ENCODE measurements at places on chromosomes 3 and 15. TPM values are rescaled to one million over a fixed set of nuclear protein-coding genes. Genes with fewer than 3 reads are reported as not detected.

- DNase-seq = no peak
- H3K4me3 ChIP-seq = no peak overlapping the region
- no peaks in the 10 kb centered on the region for H3K27me3 ChIP-seq
- H3K27ac ChIP-seq = no peak overlapping the region
- H3K36me3 ChIP-seq = no peaks in the 10 kb centered on the region
Measured at GRCh38 chr3:195570344-195570743, 13.4 kb downstream of the APOD start.

- DNase-seq = no peak
- peaks cover 7% of the 10 kb centered on the region for H3K4me1 ChIP-seq
- H3K27me3 ChIP-seq = peaks cover 9% of the 10 kb centered on the region
- H3K36me3 ChIP-seq = no peaks in the 10 kb centered on the region
- H3K27ac ChIP-seq = no peak overlapping the region
Measured at GRCh38 chr15:69107025-69107620, 53.3 kb upstream of the GLCE start.

DNA sequence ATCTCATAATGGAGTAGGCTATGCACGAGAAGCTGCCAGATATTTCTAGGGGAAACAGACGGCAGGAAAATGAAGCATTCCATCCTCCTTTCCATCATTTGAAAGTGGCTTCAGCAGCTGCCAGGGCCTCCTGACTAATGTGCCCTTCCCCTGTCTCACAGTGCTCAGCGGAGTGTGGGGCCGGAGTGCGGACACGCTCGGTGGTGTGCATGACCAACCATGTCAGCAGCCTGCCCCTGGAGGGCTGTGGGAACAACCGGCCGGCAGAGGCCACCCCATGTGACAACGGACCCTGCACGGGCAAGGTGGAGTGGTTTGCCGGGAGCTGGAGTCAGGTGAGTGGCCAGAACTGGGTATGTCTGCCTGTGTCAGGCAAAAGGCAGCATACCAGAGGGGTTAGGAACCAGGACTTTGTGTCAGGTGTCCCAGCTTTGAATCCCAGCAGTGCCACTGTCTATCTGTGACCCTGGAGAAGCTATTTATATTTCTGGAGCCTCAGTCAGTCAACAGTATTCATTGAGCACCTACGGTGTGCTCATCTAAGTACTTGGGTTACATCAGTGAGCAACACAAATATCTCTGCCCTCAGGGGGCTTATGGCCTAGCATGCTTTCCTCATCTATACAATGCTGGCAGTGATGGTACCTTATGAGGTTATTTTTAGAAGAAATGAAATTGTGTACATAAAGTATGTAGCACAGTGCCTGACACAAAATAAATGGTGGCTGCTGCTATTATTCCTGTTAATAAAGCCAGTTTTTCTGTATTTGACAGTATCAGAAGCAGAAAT lies 52.4 kb upstream of the NR2E3 start:
- H3K36me3 ChIP-seq = peaks cover 34% of the 10 kb centered on the region
- no peak overlapping the region for H3K4me3 ChIP-seq
- H3K27me3 ChIP-seq = no peaks in the 10 kb centered on the region
- H3K27ac ChIP-seq = no peak overlapping the region
- DNase-seq = no peak

The CRABP1 gene
- 20.5 TPM for total RNA-seq

DNA sequence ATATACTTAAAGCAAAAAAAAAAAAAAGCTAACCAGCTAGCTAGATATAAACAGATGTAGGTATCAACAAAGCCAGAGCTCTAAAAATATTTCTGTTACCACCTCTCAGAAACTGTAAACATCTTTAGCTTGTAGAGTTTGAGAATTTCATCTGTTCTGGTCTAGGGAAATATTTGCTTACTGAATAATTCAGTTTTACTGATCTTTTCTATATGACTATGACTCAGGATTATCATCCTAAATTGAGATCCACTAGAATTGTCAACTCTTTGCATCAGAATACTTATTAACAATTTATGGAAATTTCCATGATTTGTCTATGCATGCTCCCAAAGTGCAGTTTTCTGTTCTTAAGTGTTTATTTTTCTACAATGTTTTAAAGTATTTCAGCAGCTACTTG lies 517.3 kb downstream of the DIPK2A start:
- no peaks in the 10 kb centered on the region for H3K4me1 ChIP-seq
- H3K4me3 ChIP-seq = no peak overlapping the region
- no peaks in the 10 kb centered on the region for H3K27me3 ChIP-seq
- no peak for DNase-seq
- H3K27ac ChIP-seq = no peak overlapping the region

The TMEM212 gene
- not detected for total RNA-seq

- H3K4me3 ChIP-seq = no peak overlapping the region
- H3K36me3 ChIP-seq = no peaks in the 10 kb centered on the region
- peaks cover 7% of the 10 kb centered on the region for H3K4me1 ChIP-seq
- H3K27me3 ChIP-seq = peaks cover 13% of the 10 kb centered on the region
Measured at GRCh38 chr15:93603550-93603949, 514.5 kb upstream of the RGMA start.

- H3K27me3 ChIP-seq = no peaks in the 10 kb centered on the region
- H3K27ac ChIP-seq = peak overlapping the region; percentile 6
- no peak for DNase-seq
- H3K4me3 ChIP-seq = peak overlapping the region; percentile 55
- no peaks in the 10 kb centered on the region for H3K36me3 ChIP-seq
Measured at GRCh38 chr15:78968539-78969271, 23.9 kb upstream of the CTSH start.

DNA sequence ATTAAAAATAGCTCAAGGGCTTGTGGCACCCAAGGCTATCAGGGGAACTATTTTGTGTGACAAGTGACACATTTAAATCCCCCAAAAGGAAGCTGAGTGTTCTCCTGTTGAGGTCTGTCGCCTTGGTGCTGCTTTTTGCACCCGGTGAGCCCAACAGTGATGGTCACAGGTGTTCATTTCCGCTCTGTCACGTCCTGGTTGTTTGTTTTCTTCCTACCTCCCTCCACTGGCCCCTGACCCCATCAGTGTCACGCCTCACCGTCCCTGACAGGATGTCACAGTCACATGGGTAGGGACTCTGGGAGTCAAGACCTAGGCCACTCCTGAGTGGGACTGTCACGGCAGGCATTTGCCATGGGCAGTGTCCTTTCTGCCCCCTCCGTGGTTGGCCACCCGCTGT lies 11.2 kb downstream of the SLCO3A1 start:
- DNase-seq = no peak
- H3K27ac ChIP-seq = no peak overlapping the region
- H3K27me3 ChIP-seq = no peaks in the 10 kb centered on the region
- H3K4me1 ChIP-seq = peaks cover 18% of the 10 kb centered on the region
- H3K4me3 ChIP-seq = no peak overlapping the region

DNA sequence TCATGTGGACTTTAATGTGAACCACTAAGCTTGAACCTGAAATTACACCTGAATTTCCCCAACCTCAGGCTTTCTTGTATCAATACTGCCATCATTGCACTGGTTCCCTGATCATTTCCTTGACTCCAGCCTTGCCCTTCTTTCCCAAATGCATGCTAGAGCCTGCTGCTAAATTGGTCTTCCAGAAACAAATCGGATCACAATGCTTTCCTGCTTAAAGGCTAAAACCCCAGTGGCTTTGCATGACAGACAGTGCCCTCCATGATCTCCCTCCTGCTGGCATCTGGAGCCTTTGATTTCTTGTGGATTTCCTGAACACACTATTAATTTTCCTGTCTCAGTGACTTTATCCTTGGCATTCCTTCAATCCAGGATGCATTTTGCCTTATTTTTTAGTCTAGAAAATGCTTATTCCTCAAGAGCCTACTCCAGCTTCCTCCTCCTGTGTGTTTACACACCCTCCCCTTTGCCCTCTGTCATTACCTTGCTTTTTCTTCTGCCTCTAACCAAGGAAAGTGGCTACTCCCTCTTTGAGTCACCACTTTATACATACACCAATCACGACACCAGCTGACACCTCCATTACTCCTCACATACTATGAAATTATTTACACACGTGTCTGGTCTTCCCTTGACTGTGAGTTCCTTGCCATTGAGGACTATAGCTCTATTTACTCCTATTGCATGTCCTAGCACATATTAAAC lies 214.6 kb downstream of the KCNAB1 start:
- H3K27me3 ChIP-seq = no peaks in the 10 kb centered on the region
- H3K4me1 ChIP-seq = peaks cover 7% of the 10 kb centered on the region
- H3K27ac ChIP-seq = no peak overlapping the region
- no peak for DNase-seq

GRCh38 chr3:76487446-76487845 lies 552.5 kb upstream of the ROBO2 start:
- H3K4me3 ChIP-seq = no peak overlapping the region
- no peaks in the 10 kb centered on the region for H3K36me3 ChIP-seq
- no peak overlapping the region for H3K27ac ChIP-seq
- H3K27me3 ChIP-seq = no peaks in the 10 kb centered on the region
- DNase-seq = no peak

DNA sequence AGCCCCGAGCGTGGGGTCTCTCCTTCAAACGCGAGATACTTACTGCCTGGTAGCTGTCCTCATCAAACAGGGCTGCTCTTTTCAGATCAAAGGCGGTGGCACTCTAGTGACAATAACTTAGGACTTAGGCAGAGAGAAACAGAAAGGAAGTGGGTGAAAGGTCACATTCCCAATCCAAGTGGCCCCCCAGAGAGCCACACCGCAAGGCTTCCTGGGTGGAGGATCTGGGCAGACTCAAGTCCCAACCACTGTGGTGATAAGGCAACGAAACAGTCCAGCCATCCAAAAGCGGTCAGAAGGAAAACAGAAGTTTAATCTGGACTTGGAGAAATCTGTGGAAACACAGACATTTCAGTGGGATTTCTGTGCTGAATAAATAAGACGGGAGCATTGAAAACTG lies 227.2 kb downstream of the ADAMTS17 start:
- H3K27ac ChIP-seq = peak overlapping the region; percentile 24
- peaks cover 19% of the 10 kb centered on the region for H3K4me1 ChIP-seq
- H3K36me3 ChIP-seq = peaks cover 8% of the 10 kb centered on the region
- DNase-seq = no peak
- H3K4me3 ChIP-seq = peak overlapping the region; percentile 57
- H3K27me3 ChIP-seq = no peaks in the 10 kb centered on the region

GRCh38 chr3:195859061-195859845 lies 47.5 kb upstream of the MUC4 start:
- H3K4me1 ChIP-seq = peaks cover 20% of the 10 kb centered on the region
- no peak for DNase-seq
- H3K27ac ChIP-seq = no peak overlapping the region
- H3K27me3 ChIP-seq = peaks cover 4% of the 10 kb centered on the region
- peak overlapping the region; percentile 13 for H3K4me3 ChIP-seq
